HFF-Myc (cell line): ENCODE measurements at places on chromosomes 6 and 20.

DNA sequence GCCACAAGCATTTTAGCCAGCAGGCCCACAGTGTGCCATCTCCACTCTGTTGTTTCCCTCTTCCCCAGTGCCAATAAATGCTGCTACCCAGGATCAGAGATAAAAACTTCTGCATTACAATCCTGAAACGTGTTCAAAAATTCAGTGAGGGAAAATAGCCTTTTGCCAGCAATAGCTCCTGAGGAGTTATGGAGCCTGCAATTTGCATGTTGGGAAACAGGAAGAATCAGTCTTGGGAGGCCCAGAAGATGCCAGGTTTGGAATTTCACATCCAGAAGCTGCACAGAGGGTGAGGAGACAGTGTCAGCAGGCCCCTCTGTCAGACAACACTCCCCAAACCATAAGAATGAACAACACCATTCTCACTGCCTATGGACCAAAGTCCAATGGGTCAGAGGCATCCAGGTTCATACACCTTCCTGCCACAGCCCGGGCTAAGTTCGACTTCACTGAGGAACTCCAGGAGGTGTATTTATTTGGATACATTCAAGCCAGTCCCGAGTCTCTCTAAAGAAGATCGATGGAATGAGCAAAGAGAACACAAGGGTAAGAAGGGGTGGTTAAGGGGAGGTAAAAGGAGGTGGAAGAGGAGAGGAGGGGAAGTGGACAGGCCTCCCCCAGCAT lies 20.8 kb downstream of the RRBP1 start:
- DNase-seq, result no peak

DNA sequence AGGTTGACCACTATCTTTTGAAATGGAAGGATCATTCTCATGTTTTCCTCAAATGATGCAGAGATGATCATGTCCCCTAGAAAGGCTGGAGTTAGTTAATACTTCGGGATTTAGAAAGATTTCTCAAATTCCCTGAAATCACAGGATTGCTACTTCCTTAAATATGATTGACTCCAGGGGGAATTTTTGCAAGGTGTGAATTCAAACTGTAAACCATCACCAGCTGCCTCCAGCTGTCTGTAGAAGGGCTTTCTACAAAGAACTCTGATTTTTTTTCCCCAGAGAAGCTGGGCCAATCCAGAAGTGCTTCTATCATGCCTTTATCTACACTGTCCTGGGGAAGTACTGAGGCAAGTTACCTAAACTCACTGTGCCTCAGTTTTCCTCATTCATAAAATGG lies 114.5 kb downstream of the EDN1 start:
- no peak for DNase-seq

DNA sequence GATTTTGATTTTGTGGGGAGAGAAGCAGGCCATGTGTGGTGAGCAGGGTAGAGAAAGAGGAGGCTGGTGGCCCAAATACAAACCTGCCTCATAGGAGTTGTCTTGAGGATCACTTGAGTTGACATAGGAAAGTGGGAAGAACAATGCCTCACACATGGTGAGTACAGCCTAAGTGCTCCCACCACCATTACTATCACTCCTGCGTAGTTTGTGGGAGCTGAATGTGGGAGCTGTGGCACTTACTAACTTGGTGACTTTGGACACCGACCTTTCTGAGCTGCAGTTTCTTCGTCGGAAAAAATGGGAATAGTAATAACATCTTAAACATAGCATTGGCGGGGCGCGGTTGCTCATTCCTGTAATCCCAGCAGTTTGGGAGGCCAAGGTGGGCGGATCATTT lies 25.5 kb upstream of the SERINC3 start:
- DNase-seq, result no peak

GRCh38 chr6:132499757-132500156 lies 13.2 kb downstream of the STX7 start:
- no peak for DNase-seq

DNA sequence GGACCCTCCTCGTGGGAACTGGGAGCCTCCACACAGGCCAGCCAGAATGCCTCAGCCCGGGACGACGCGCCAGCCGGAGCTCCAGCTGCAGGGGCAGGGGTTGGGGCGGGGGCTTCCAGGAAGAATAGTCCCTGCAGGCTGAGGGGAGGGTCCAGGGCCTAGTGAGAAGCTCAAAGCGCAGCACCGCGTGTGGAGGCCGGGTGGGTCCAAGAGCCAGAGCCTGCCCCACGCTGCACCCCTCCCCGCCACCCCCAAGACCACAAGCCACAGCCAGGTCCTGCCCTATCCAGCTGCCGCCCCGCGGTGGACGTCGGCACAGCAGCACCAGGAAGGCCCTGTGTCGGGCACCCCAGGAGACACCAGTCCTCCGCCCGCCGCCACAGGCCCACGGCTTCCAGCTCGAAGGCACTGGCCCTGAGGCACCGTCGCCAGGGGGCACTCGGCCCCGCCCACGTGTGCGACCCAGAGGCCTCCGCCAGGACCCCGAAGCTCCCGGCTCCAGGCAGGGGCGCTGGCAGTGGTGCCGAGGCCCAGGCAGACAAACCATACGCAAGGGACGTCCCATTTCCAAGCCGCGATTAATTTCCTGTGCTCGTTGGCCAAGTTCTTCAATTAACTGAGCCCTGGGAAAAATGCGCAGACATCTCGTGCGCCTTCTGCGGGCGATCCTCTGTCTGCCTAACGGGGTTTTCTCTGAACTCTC lies 19.5 kb downstream of the KCNQ2 start:
- no peak for DNase-seq

- no peak for DNase-seq
Measured at GRCh38 chr6:168226061-168226752, 93.4 kb downstream of the DACT2 start.

- DNase-seq, result no peak
Measured at GRCh38 chr20:62999580-62999979, 7.2 kb downstream of the BHLHE23 start.

DNA sequence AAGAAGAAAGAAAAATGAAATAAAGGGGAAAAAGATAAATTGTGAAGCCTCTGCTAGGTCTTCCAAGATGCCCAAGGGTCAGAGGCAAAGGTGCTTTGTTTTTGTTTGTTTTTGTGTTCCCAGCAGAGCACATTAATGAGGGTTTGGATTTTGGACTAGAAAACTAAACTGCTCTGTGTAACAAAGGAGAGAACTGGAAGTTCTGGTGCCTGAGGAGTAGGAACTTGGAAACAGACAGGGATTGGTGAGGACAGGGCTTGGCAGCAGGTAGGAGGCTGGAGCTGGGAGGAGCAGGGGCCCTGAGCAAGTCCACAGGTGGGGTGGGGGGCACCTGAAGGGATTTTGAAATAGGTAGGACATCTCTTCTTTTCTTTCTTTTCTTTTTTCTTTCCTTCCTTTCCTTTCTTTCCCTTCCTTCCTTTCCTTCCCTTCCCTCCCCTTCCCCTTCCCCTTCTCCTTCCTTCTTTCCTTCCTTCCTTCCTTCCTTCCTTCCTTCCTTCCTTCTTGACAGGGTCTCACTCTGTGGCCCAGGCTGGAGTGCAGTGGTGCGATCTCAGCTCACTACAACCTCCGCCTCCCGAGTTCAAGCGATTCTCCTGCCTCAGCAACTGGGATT lies 15.3 kb upstream of the ABRACL start:
- DNase-seq, result no peak

GRCh38 chr20:34062570-34063482 lies 49.2 kb downstream of the EIF2S2 start:
- no peak for DNase-seq

GRCh38 chr6:119459207-119459974 lies 109.8 kb upstream of the MAN1A1 start:
- DNase-seq, result no peak

DNA sequence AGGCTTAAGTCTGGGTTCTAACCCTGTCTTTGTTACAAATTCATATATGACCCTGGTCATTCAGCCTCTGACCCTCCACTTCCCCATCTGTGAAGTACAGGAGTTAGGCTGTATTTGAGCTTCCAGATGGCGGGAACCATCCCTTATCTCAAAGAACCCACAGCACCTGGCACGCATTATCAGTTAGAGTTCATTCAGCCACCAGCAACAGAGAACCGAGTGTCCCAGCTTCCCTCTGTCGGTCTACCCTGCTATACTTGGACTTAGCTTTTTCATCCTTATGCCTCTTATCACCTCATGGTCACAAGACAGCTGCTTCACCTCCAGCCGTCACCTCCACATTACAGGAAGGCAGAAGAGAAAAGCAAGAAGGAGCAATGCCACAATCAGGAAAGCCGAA lies 147.8 kb downstream of the EYA2 start:
- DNase-seq, result no peak

DNA sequence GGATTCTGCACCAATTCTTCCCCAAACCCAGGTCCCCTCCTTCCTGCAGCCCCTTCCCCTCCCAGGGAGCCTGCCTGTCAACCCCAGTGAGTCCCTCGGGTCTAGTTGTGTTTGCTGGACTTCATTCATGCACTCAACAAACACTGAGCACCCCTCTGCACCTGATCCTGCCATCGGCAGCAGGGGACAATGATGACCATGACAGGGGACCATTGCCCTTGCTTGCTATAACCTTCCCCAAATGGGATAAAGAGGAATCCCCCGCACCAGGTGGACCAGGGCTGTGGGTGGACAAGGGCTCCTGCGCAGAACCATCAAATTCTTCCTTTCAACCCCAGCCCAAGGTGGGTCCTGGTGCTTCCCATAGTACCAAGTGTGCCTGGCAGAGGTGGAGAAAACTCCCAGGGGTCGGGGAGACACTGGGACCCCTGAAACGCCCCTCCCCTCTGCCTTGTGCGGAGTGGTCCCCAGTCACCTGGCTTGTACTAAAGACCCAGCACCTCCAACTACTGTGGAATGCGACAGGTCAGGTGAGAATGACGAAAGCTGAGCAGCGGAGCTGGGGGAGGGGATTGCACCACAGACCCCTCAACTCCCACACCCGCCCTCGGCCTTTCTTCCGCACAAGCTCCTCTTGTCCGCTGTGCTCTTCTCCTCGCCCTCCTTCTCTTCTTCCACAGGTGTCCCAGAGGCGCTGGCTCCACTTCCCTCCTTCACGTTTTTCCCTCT lies 119.9 kb upstream of the ZNF217 start:
- no peak for DNase-seq

DNA sequence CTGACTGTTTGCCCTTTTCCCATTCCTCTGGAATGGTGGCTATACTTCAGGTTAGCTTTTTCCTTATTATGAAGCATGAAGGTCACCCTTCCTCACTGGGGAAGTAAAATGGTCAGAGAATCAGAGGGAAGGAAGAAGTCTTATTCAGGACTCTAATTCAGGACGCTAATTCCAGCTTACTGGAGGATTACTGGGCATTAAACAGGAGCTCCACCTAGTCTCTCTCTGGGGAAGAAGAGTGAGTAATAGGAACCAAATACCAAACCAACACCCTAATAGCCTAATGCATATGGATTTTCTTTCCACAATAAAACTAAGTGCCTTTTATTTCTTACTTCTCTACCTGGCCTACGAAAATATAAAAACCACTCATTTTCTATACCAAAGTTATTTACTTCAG lies 10.1 kb downstream of the CRISP1 start:
- no peak for DNase-seq

- no peak for DNase-seq
Measured at GRCh38 chr6:107557698-107558097, 67.8 kb downstream of the SOBP start.

DNA sequence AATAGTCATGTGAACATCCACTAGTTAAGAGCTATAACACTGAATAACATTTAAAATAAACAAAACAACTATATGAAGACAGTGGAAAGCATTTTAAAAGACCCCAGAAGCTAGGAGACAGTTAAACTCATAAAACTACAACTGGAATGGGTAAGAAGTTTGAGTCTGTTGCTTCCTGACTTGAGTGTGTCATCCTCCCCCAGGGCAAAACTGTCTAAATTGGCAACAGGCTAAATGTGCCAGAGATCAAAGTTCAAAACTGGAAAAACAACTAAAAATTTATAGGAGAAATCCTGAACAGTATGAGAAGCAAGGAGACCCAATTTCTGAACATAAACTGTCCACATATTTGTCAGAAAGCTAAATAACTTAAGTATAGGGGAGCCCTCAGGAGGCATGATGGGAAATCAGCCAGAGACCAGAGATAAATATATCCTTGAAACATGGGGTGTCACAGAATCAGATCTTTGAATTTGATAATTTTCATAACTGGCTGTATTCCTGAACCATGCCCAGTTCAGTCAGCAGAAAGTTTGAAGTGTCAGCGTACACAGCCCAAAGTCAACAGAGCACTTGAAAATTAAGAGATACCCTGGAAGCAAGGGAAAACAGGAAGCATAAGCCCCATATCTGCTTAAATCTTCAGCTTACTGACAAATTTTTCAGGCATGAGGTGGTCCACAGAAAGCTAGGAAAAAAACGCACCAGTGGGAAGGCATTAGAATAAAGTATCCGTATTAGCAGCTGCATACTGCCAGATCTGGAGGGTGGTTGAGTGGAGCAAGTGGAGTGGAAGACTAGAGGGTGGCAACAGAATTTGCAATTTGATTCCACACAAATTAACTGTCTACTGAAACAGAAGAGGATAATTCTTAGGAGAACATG lies 516.1 kb upstream of the MAN1A1 start:
- DNase-seq, result no peak

- no peak for DNase-seq
Measured at GRCh38 chr20:23125625-23126191, 39.6 kb upstream of the CD93 start.

DNA sequence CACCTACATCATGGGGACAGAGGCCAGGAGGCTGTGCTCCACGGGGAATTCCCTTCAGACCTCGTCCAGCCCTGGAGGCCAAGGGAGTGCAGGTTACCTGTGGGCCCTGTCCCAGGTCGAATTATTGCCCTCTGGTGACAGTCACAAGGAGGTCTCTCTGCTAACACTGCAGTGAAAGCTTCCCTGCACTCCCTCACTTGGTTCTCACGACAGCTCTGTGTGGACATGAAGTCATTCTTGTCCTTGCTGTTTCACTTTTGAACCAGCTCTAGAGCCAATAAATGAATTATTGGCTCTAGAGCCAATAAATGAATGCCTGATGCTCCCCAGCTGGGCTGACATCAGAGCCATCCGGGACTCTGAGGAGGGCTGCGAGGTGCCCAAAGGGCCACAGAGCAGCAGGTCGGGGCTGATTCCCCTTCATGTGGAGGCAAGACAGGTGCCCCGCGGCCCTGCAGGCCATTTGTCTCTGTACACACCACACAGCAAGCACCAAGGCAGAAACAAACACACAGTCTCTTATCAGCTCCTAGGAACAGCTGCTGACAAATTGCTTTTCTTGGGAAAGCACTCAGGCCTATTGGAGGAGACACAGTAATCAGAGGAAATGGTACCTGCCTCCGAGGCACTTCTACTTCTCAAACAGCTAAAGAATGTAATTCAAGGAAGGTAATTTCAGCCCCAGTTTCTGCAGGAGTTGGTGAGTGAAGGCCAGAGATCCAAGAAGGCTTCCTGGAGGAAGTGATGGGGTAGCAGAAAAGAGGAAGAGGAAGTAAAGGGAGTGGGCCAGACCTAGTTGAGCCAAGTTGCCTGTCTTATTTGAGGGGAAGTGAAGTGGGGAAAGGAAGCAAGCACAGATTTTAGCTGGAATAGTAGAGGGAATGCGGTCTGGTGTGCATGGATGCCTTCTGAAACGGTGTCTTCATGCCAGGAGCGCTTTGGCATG lies 27.5 kb upstream of the TBXT start:
- no peak for DNase-seq
